ENCODE measurements at places on chromosomes 7 and 10. TPM values are rescaled to one million over a fixed set of nuclear protein-coding genes. Genes with fewer than 3 reads are reported as not detected.

DNA sequence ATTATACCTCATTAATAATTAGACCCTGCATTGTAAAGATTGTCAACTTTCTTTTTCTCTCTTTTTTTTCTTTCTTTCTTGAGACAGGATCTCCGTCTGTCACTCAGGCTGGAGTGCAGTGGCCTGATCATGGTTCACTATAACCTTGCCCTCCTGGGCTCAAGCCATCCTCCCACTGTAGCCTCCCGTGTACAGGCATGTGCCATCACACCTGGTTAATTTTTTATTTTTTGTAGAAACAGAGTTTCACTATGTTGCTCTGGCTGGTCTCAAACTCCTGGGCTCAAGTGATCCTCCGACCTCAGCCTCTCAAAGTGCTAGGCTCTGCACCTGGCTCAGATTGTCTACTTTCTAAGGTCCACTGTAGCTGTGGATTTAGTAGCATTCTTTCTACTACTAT is 50.7 kb downstream of the MDFIC start:
- DNase-seq, result no peak

- no peak for DNase-seq
Observed at GRCh38 chr7:24715171-24715570, 42.1 kb downstream of the GSDME start.

DNA sequence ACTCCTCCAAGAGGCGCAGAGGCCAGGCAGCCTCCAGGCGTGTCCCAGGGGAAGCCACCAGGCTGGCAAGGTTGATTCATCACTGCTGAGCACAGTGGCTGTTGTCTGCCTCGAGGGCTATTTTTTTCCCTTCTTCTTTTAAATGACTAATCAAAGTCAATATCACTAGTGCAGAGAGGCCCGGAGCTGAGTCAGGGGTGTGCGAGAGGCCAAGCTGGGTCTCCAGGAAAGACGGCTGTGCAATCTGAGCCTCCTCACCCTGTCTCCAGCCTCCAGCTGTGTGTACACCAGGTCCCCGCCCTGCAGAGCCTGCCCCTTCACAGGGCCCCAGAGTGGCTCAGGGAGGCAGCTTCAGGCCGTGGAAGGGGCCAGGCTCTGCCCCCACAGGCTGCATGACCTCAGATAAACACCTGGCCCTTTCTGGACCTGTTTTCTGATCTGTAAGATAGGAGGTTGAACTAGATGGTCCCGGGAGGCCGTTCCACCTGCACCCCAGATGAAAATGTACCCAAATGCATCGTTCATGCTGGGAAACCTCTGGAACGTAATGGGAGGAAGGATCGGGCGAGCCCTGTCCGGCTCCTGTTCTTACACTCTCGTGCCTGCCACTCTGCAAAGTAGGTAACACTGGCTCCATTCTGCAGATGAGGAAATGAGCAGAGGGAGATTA is 3.7 kb downstream of the STX1A start:
- DNase-seq, result no peak

DNA sequence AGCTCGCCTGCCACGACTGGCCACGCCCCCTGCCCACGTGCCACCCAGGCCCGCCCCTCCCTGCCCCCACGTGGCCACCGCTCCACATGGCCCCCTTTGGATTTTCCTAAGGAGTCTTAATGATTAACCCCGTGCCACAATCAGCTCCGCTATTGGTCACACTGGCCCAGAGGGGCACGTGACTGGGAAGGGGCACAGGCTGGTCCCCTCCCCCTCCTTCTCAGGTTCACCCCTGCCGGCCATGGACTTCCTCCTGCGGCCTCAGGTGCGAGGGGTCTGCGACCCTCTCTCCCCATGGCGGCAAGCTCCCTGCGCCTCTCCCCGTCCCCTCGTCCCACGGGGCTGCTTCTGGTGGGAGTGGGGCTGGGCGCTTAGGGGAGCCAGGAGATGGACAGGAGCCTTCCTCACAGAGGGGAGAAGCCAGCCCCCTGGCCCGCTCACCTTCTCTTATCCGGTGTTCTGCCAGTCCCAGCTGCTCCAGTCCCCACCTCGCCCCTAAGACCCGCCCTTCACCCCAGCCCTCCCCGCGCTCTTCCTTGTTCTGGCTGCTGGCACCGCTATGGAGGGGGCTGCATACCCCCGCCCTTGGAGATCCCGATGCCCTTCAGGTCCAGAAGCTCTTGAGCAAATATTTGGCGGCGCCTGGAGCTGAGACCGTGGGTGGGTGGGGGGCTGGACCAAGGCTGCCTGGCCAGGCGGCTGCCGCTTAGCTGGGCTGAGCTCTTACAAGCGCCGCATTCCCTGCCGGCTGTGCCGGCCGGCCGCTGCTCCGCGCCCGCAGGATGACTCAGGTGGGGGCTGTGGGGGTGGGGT is 3.2 kb downstream of the SLC4A2 start:
- no peak for DNase-seq

GRCh38 chr10:77631241-77631640 is 6.4 kb downstream of the KCNMA1 start:
- DNase-seq, result no peak

GRCh38 chr7:116159711-116160110 is 50.6 kb upstream of the TES start:
- DNase-seq, result peak; percentile 51

GRCh38 chr7:84675633-84676034 is 481.0 kb upstream of the SEMA3A start:
- no peak for DNase-seq

- no peak for DNase-seq
Observed at GRCh38 chr7:117085275-117085674, 132.0 kb downstream of the ST7 start.

- DNase-seq, result no peak
Observed at GRCh38 chr7:103149808-103150180, 895 bp upstream of the NAPEPLD start.

DNA sequence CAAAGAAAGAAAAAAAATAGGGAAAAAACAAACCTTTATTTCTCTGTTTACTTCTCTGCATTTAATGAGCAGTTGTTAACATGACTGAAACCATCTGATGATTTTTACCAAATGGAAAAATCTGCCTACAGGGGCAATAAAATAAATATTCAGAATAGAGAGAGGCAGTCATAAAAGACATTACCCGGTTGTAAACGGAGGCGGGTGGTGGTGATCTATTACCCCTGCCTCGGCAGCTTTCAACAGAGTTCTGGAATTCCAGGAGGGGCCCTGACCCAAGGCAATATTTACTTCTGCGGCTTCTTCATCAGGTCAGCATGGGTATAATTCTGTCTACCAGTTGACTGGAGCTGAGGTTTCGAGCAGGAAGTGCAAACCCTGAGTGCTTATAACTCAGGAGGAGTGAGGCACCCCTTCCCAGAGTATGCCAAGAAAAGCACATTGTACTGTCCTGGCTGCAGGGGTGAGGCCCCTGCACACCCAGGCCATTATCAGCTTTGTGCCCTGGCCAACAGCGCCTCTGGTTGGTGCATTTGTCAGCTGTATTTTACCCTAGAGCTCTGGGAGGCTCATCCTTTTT is 8.2 kb upstream of the CXCL12 start:
- DNase-seq, result no peak

DNA sequence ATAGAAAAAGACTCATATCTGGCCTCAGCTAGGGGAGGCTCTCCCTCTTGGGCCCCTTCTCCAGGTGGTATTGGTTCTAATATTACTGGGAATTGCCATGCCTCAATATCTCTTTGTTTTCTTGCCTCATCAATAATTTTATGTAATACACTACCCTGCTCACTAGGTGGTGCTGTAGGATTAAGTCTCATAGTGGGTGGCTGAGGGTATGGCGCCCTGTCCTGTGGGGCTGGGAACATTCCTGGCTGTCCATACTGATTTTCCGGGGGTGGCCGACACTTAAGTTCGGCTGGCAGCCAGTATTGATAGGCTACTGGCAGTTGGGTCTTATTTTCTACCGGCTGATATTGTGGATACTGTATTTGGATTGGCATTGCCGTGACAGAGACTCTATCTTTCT is 9.0 kb upstream of the TAS2R3 start:
- peak; percentile 22 for DNase-seq

DNA sequence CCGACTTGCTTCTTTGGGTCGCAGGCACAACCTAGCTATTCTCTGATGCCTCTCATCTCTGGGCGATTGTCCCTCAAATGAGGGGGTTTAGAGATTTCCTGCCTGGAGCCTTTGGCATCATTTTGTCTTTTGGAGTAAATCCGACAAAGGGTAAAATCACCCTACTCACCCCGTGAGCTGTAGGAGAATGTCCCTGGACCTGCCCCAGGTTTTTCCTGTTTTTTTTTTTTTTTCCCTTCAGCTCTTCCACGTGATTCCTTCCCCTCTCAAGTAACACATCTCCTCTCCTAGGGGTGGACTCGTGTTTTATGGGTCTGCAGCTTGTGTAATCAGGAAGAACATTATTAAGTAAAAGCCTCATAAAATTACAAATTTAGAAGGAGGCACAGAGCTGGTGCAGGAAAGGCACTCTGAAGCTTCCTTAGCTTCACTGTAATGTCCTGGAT is 128.4 kb upstream of the ZNF746 start:
- no peak for DNase-seq

- no peak for DNase-seq
Observed at GRCh38 chr10:44806950-44807349, 104.2 kb upstream of the TMEM72 start.

GRCh38 chr7:42024537-42024936 is 212.5 kb downstream of the GLI3 start:
- DNase-seq, result no peak

GRCh38 chr7:44498230-44498954 is 7.9 kb upstream of the NUDCD3 start:
- no peak for DNase-seq

Gene HTRA1
- not detected for total RNA-seq

Gene RBAK
- total RNA-seq, result 20.3 TPM

Gene KAZALD1
- 0.51 TPM for total RNA-seq

Gene GPR85
- not detected for total RNA-seq

Gene ITPRID1
- total RNA-seq, result not detected

Gene FKBP14
- 5.7 TPM for total RNA-seq

Gene CPA4
- total RNA-seq, result not detected

Gene ITGA8
- total RNA-seq, result not detected

Data from B cell (primary cell).